ENCODE measurements at places on chromosomes 6 and 20. TPM values are rescaled to one million over a fixed set of nuclear protein-coding genes. Genes with fewer than 3 reads are reported as not detected.

GABRR1 gene
- not detected for polyA plus RNA-seq

MYB gene
- polyA plus RNA-seq: 12.0 TPM

BPIFA1 gene
- polyA plus RNA-seq: not detected

OR2H1 gene
- not detected for polyA plus RNA-seq

CST7 gene
- 4.9 TPM for polyA plus RNA-seq

APOM gene
- 8.9 TPM for polyA plus RNA-seq

CDH22 gene
- 0.84 TPM for polyA plus RNA-seq

DACT2 gene
- polyA plus RNA-seq: 0.48 TPM

NNAT gene
- 18.6 TPM for polyA plus RNA-seq

SIRPD gene
- polyA plus RNA-seq: not detected

OR2H2 gene
- not detected for polyA plus RNA-seq

CTAGE9 gene
- not detected for polyA plus RNA-seq

COL11A2 gene
- polyA plus RNA-seq: 0.57 TPM

FAM83B gene
- polyA plus RNA-seq: 14.7 TPM

CTCFL gene
- not detected for polyA plus RNA-seq

FHL5 gene
- polyA plus RNA-seq: not detected

SKIC2 gene
- polyA plus RNA-seq: 112 TPM

FRMD1 gene
- 0.15 TPM for polyA plus RNA-seq

SEL1L2 gene
- polyA plus RNA-seq: not detected

PERP gene
- polyA plus RNA-seq: 83.4 TPM

OPRL1 gene
- polyA plus RNA-seq: not detected

TRIM10 gene
- polyA plus RNA-seq: 1.4 TPM

TEAD3 gene
- polyA plus RNA-seq: 17.8 TPM

SAMD3 gene
- 0.24 TPM for polyA plus RNA-seq

SNX9 gene
- 36.4 TPM for polyA plus RNA-seq

TMEM217 gene
- polyA plus RNA-seq: 0.78 TPM

SIRPA gene
- 17.8 TPM for polyA plus RNA-seq

TTBK1 gene
- 2.1 TPM for polyA plus RNA-seq

ROS1 gene
- polyA plus RNA-seq: under 0.01 TPM

PI16 gene
- 2.3 TPM for polyA plus RNA-seq

NEDD9 gene
- 13.6 TPM for polyA plus RNA-seq

C20orf204 gene
- 1.8 TPM for polyA plus RNA-seq

IL17A gene
- polyA plus RNA-seq: 0.03 TPM

HLA-DMA gene
- 24.5 TPM for polyA plus RNA-seq

METTL24 gene
- polyA plus RNA-seq: 1.1 TPM

FRK gene
- 4.9 TPM for polyA plus RNA-seq

WFDC12 gene
- polyA plus RNA-seq: 0.09 TPM

BFSP1 gene
- polyA plus RNA-seq: not detected

C4B gene
- polyA plus RNA-seq: 32.8 TPM

LYRM2 gene
- 30.3 TPM for polyA plus RNA-seq

SYNDIG1 gene
- polyA plus RNA-seq: 1.9 TPM

NAPB gene
- 12.8 TPM for polyA plus RNA-seq

CPXM1 gene
- polyA plus RNA-seq: 0.54 TPM

PDYN gene
- not detected for polyA plus RNA-seq

HLA-E gene
- polyA plus RNA-seq: 72.5 TPM

RHAG gene
- polyA plus RNA-seq: 0.40 TPM

SCGN gene
- polyA plus RNA-seq: 6.5 TPM

CFAP206 gene
- not detected for polyA plus RNA-seq

HLA-DQA2 gene
- 2.0 TPM for polyA plus RNA-seq

KCNK17 gene
- 1.3 TPM for polyA plus RNA-seq

SLC16A10 gene
- polyA plus RNA-seq: 4.0 TPM

CDSN gene
- polyA plus RNA-seq: 0.07 TPM

SPATS1 gene
- polyA plus RNA-seq: not detected

SLC17A3 gene
- polyA plus RNA-seq: not detected

GJA10 gene
- polyA plus RNA-seq: not detected

ECT2L gene
- 0.16 TPM for polyA plus RNA-seq

PAK5 gene
- 0.27 TPM for polyA plus RNA-seq

SYCP2 gene
- polyA plus RNA-seq: 0.51 TPM

SLC22A16 gene
- polyA plus RNA-seq: 0.16 TPM
